ENCODE measurements at places on chromosomes 13 and 19. TPM values are rescaled to one million over a fixed set of nuclear protein-coding genes. Genes with fewer than 3 reads are reported as not detected.

LILRA2 gene
- not detected for total RNA-seq

PABPC3 gene
- total RNA-seq, result 0.40 TPM

GAPDHS gene
- not detected for total RNA-seq

GRWD1 gene
- total RNA-seq, result 31.0 TPM

CGB5 gene
- not detected for total RNA-seq

GRCh38 chr13:39918620-39919236, 263.3 kb downstream of the COG6 start:
- H3K27ac ChIP-seq, result no peak overlapping the region
- no peak overlapping the region for H3K4me3 ChIP-seq
- H3K27me3 ChIP-seq, result peaks cover 3% of the 10 kb centered on the region
- H3K36me3 ChIP-seq, result no peaks in the 10 kb centered on the region
- no peaks in the 10 kb centered on the region for H3K4me1 ChIP-seq

DNA sequence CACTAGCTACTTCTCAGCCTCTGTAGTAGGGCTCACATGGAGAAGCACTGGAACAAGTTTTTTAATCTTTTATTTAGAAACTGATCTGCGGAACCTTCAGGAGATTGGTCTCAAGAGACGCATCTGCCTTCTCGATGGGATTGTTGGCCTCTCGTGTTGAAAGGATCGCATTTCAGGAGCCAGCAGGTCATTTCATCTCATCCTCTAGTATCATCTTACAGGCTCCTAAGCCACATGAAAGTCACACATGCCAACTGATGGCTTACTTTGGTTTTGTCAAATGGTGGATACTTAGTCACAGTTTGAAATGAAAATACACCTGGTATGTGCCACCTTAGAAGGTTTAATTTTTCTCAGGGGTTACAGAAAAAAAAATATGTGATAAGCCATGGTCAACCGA, 1703.6 kb downstream of the EFNB2 start:
- H3K4me3 ChIP-seq, result no peak overlapping the region
- no peak for DNase-seq
- no peak overlapping the region for H3K27ac ChIP-seq
- H3K27me3 ChIP-seq, result no peaks in the 10 kb centered on the region
- no peaks in the 10 kb centered on the region for H3K4me1 ChIP-seq
- no peaks in the 10 kb centered on the region for H3K36me3 ChIP-seq

GRCh38 chr19:40322271-40322610, 26.0 kb downstream of the C19orf47 start:
- H3K27ac ChIP-seq, result no peak overlapping the region
- no peaks in the 10 kb centered on the region for H3K4me1 ChIP-seq
- H3K36me3 ChIP-seq, result peaks cover 42% of the 10 kb centered on the region
- H3K27me3 ChIP-seq, result no peaks in the 10 kb centered on the region
- no peak overlapping the region for H3K4me3 ChIP-seq

DNA sequence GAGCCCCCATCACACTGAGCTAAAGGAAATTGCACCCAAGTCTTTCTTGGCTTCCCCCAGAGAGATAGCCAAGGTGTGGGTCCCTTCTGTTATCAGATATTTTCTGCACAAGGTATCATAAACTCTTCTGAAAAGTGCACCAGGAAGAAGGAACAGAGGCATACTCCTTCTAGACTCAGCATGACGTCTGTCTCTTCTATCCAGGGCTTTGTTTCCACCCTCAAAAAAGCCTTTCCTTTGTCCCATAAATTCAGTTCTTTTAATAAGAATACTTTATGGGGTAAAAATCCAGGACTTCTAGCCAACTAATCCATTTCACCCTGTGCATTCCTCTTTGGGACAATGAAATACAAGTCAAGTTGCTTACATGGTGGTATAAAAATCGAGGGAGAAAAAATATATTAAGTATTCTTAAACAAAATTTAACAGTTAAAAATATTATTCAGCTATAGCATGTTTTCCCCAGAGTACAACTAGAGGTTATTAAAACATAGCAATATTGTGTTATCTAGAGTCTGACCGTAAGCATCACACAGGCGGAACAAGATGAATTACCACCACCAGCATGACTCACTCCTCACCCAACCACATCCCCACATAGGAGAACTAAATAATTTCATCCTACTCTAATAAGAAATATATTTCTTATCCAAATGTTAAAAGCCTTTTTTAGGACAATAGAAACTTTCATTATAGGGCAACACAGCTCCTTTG, 79.9 kb upstream of the GPC6 start:
- H3K27ac ChIP-seq, result no peak overlapping the region
- H3K4me1 ChIP-seq, result no peaks in the 10 kb centered on the region
- no peaks in the 10 kb centered on the region for H3K36me3 ChIP-seq

GRCh38 chr13:88802886-88803285, 1131.7 kb downstream of the SLITRK5 start:
- H3K27me3 ChIP-seq, result no peaks in the 10 kb centered on the region
- no peak overlapping the region for H3K27ac ChIP-seq
- no peaks in the 10 kb centered on the region for H3K4me1 ChIP-seq
- no peaks in the 10 kb centered on the region for H3K36me3 ChIP-seq

- H3K27ac ChIP-seq, result peak overlapping the region; percentile 84
- H3K4me3 ChIP-seq, result peak overlapping the region; percentile 82
- H3K27me3 ChIP-seq, result no peaks in the 10 kb centered on the region
- H3K36me3 ChIP-seq, result peaks cover 4% of the 10 kb centered on the region
These were observed 1.2 kb downstream of the ZSWIM4 start for GRCh38 chr19:13796301-13797057.

DNA sequence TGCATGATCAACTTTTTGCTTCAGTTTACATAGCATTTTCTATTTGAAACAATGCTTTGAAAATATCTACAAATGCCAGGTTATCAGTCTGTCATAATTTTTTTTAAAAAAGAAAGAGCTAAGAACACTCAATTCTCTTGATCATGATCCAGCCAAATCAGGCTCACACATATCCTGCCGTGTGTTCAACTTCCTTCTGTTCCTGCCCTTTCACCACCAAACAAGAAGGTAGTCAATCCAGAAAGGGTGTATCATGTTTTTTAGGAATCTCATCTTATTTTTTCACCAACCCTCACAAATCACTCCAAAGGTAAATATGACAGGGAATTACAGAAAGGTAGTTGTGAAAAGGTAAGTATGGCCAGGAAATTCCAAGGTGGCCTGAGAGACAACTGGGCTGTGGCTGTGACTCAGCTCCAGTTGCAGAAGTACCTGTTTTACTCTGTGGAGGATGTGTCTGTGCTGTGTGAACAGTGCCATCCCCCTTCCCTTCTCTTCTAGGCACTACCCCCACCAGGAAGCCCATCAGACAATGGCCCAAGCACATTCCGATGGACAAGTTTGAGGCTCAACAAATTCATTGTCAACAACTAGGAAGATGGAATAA, 138.8 kb upstream of the GJB6 start:
- H3K36me3 ChIP-seq, result peaks cover 2% of the 10 kb centered on the region
- peaks cover 8% of the 10 kb centered on the region for H3K4me1 ChIP-seq
- no peak for DNase-seq

DNA sequence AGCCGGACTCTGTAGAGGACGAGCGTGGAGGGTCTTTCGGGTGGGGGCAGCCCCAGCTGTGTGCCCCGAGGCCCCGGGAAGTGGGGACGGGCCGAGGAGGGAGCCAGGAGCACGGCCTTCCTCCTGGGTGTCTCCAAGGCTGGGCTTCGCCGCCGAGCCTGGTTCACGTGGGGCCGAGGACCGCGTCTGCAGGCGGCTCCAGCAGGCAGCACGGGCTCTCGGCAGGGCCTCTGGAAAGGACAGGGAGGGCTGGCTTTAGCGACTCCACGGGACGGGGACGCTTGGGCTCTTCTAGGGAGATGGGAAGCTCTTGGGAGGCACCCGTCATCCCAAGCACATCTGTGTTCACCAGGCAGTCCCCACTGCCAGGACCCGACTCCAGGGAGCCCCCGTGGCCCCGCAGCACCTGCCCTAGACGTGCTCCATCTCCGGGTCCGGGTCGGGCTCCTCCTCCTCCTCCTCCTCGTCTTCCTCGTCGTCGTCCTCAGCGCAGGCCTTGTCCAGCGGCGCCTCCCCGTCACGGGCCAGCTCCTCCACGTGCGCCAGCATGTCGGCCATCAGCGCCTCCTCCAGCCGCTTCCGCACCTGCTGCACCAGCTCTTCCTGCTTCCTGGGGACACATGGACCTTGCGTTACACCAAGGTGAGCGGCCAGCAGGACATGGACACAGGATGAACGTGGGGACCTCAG, 9.9 kb upstream of the MEX3D start:
- no peak overlapping the region for H3K4me3 ChIP-seq
- no peaks in the 10 kb centered on the region for H3K4me1 ChIP-seq
- no peaks in the 10 kb centered on the region for H3K27me3 ChIP-seq

DNA sequence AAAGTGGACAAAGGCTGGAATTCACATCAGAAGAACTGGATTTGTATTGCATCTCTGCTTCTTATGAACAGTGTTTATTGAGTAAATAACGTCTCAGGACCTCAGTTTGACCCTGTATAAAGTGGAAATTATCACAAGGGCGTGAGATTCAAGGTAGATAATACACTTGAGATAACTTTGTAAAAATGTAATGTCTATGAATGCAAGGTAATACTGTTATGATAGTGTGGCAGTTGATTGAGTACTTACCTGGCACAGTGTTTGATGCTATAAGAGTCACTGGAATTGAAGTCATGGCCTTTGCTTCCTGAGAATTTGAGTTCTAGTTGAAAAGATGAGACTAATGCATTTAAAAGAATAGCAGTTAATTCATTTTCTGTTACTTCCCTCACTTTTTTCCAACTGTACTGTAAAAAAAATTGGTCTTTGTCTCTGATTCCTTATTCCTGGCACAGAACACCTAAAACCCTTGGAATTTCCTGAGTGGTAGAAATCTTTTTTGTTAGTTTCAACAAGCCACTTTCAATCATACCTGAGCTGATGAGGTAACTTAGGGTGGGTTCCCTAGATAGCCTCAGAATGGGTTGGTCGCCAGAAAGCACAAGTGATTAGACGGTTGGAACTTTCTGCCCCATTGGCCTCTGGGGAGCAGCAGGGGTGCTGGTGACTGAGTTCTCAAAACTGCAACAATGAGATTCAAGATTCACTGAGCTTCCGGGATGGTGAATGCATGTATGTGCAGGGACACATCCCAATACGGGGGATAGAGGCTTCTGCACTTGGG, 6.4 kb upstream of the XPO4 start:
- no peak overlapping the region for H3K4me3 ChIP-seq
- no peaks in the 10 kb centered on the region for H3K36me3 ChIP-seq

GRCh38 chr13:23105051-23105450, 75.7 kb upstream of the SGCG start:
- no peaks in the 10 kb centered on the region for H3K4me1 ChIP-seq
- H3K36me3 ChIP-seq, result no peaks in the 10 kb centered on the region
- peaks cover 1% of the 10 kb centered on the region for H3K27me3 ChIP-seq
- DNase-seq, result no peak
- no peak overlapping the region for H3K27ac ChIP-seq

- H3K27me3 ChIP-seq, result no peaks in the 10 kb centered on the region
- no peak overlapping the region for H3K4me3 ChIP-seq
- no peaks in the 10 kb centered on the region for H3K36me3 ChIP-seq
These were observed 91.1 kb downstream of the STOML3 start for GRCh38 chr13:38899571-38899970.

GRCh38 chr13:23321535-23322241, 111.8 kb downstream of the SACS start:
- H3K4me3 ChIP-seq, result peak overlapping the region; percentile 73
- H3K36me3 ChIP-seq, result no peaks in the 10 kb centered on the region
- peaks cover 35% of the 10 kb centered on the region for H3K4me1 ChIP-seq

DNA sequence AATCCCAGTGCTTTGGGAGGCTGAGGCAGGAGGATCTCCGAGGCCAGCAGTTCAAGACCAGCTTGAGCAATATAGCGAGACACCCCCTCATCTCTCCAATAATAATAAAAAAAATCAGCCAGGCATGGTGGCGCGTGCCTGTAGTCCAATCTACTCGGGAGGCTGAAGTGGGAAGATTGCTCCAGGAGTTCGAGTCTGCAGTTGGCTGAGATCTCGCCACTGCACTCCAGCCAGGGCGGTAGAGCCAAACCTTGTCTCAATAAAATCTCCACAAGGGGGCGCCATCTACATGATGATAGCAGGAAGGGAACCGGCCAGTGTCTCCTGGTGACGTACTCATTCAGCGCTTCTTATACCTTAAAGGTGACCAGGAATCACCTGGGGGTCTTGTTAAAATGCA, 13.6 kb upstream of the C5AR1 start:
- H3K4me3 ChIP-seq, result no peak overlapping the region
- H3K36me3 ChIP-seq, result peaks cover 1% of the 10 kb centered on the region
- H3K27me3 ChIP-seq, result no peaks in the 10 kb centered on the region
- H3K27ac ChIP-seq, result no peak overlapping the region
- peaks cover 11% of the 10 kb centered on the region for H3K4me1 ChIP-seq

- H3K27me3 ChIP-seq, result no peaks in the 10 kb centered on the region
- DNase-seq, result no peak
- no peak overlapping the region for H3K27ac ChIP-seq
- no peaks in the 10 kb centered on the region for H3K36me3 ChIP-seq
- H3K4me1 ChIP-seq, result no peaks in the 10 kb centered on the region
These were observed 11.9 kb upstream of the SULT2B1 start for GRCh38 chr19:48540110-48540509.

DNA sequence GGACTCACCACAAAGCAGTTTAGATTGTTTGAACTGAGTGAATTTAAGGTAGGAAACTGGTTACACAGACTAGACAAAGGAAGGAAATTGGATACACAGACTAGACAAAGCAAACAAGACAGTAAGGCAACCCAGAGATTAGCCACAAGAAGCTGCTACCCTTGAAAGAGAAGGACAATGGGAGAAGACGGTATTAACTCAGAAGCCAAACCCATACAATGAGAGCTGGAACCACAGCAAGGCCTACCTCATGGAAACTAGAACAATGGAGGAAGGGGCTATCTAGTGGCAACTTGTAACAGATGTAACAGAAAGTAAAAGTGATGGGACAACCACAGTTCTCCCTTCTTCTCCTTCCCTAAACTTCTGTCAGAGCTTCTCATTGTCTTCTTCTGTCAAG, 410.9 kb upstream of the SPRY2 start:
- H3K4me3 ChIP-seq, result no peak overlapping the region
- no peak overlapping the region for H3K27ac ChIP-seq
- DNase-seq, result no peak
- no peaks in the 10 kb centered on the region for H3K27me3 ChIP-seq
